Hematopoietic multipotent progenitor cell treated with erythropoietin and hydrocortisone succinate and interleukin-3 and kit ligand, for 8 days (in vitro differentiated cells): ENCODE measurements at places on chromosomes 1 and 21.

DNA sequence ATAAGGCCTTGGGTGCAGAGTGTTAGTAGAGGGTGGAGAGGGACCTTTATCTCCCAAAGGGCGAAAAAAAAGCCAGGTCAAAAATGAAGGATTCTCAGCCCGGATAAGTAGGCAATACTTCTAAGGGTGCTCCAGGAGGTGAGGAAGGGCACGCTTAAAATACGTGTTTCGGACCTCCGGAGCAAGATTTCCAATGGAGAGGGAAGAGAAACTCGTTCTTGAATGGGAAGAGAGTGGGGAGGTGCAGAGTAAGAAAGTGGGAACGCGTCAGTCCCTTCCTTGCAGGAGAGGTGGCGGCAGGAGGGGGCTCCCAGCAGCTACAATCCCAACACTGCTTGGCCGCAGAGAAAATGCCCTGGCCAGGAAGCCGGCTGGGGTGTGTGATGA lies 581 bp downstream of the EFCAB14 start:
- DNase-seq = no peak

GRCh38 chr21:16078382-16078781 lies 348.6 kb downstream of the USP25 start:
- DNase-seq = no peak

GRCh38 chr1:6259491-6260362 lies 1.2 kb downstream of the GPR153 start:
- peak; percentile 73 for DNase-seq

DNA sequence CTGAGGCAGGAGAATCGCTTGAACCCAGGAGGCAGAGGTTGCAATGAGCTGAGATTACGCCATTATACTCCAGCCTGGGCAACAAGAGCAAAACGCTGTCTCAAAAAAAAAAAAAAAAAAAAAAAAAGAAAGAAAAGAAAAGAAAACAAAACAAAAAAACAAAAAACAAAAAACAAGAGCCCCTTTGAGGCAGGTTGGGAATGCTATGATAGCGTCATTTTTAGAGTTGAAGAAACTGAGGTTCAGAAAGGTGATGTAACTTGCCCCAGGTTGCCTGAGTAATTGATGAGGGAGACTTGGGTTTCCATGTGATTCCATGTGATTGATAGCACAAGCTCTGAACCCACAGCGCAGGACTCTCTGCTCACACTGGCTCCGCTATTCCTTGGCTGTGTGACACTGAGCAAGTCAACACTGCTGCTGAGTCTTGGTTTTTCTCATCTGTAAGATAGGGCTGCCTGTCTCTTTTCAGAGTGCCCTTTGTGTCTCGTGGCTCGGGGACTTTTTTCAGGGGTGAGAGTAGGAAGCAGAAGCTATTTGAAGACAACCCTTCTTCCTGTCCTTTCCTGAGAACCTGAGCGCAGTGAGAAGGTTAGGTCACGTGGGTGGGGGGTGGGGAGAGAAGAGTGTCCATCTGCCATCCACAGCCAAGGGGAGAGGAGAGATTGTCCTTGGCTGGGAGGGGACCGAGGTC lies 2.5 kb downstream of the CNR2 start:
- no peak for DNase-seq

GRCh38 chr1:109272831-109273547 lies 10.0 kb downstream of the PSRC1 start:
- no peak for DNase-seq

GRCh38 chr1:56187405-56187804 lies 392.0 kb downstream of the PLPP3 start:
- DNase-seq = no peak

DNA sequence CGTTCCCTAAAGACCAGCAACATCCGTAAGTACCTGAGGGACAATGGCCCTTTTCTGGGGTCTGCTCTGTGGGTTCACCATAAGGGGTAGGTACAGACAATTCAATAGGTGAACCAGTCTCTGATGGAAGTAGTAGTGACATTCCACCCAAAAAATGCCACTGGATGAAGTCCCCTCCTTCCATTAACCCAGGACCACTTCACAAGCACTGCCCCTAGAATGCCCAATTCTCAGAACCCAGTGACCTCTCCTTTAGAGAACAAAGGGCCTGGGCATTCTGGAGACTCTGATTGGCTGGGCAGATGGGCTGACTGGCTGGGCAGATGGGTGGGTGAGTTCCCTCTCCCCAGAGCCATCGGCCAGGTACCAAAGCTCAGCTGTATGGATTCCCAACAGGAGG lies at the start of gene TEX38:
Gene TEX38, plus strand, starts transcription at position 301 of the 400 bp plus-strand sequence. Its CDS starts 81 bp downstream, at position 382.
- DNase-seq = no peak

GRCh38 chr1:52057876-52058415 lies 1.9 kb downstream of the BTF3L4 start:
- no peak for DNase-seq

DNA sequence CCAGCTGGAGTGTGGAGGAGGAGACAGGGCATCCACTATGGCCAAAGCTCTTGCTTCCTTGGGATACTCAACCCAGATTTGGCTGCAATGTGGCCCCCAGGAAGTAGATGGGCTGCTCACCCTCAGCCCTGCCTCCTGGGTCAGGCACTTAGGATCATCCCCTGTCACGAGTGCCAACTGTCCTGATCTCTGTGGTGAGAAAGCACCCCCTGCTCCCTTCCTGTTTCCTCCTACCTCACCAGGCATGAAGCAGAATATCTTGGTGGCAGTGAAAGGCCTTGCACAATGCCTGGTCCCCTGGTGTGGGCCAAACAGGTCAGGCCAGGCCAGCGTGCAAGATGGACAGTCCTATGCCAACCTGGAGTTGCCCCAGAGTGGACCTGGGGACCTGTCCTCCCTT lies 211.7 kb downstream of the GRIK3 start:
- no peak for DNase-seq

GRCh38 chr1:28359592-28360239 lies 9.8 kb upstream of the PHACTR4 start:
- peak; percentile 85 for DNase-seq

DNA sequence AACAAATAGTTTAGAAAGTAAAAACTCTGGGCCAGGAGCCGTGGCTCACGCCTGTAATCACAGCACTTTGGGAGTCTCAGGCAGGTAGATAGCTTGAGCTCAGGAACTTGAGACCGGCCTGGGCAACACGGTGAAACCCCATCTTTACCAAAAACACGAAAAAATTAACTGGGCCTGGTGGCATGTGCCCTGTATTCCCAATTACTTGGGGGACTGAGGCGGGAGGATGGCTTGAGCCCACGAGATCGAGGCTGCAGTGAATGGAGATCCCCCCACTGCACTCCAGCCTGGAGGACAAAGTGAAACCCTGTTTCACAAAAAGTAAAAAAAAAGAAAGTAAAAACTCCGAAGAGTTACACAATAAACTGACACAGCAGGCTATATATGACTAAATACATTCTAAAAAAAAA lies 10.6 kb downstream of the CEP170 start:
- no peak for DNase-seq

GRCh38 chr1:244311784-244312532 lies 139.8 kb downstream of the ADSS2 start:
- no peak for DNase-seq

- DNase-seq = no peak
Measured at GRCh38 chr1:40107290-40107959, 10.4 kb upstream of the PPT1 start.

- no peak for DNase-seq
Measured at GRCh38 chr1:169126335-169126734, 19.8 kb downstream of the ATP1B1 start.
